SK-N-SH (cell line): ENCODE measurements at places on chromosomes 11 and 22.
A peak's percentile ranks its signal among the peaks of the same experiment; 100 is the strongest.

DNA sequence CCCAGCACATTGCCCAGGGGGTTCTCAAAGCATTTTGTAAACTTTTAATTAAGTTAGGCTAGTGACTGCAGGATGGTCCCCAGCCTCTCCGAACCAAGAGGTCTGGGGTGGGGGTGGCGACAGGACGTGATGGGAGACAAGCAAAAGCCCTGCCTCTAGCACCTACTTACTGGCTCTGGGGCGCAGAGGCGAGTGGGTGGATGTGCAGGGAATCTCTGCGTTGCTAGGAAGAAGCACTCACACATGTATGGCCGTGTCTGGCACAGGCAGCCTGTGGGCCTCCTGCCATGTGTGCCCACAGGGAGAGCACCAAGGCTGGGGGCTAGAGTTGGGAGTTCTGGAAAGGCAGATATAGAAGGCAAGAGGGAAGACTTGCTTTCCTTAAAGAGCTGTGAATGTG lies 6.3 kb downstream of the OPCML start:
- DNase-seq: peak; percentile 27
- H3K27ac ChIP-seq: no peak overlapping the region
- H3K27me3 ChIP-seq: no peaks in the 10 kb centered on the region
- H3K4me1 ChIP-seq: no peaks in the 10 kb centered on the region
- H3K36me3 ChIP-seq: no peaks in the 10 kb centered on the region

DNA sequence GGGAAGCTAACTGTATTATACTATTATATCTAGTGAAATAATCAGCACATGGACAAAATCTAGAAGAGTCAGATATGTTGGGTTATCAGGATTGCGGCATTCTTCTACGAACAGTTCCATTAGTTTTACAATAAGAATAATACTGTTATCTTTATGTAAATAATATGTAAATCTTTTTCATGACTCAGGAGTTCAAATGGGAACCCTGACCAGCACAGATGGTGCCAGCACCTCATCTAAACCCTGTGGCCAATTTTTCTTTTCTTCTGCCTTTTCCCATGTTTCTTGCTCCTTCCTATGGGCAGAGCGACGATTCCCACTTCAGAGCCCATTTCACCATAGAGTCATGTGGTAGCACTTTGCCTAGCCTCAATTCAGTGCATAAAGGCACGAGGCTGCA lies 68.4 kb upstream of the CYP2D6 start:
- H3K27me3 ChIP-seq: no peaks in the 10 kb centered on the region
- no peak overlapping the region for H3K27ac ChIP-seq
- H3K36me3 ChIP-seq: no peaks in the 10 kb centered on the region
- no peak for DNase-seq
- H3K4me3 ChIP-seq: no peak overlapping the region
- H3K4me1 ChIP-seq: no peaks in the 10 kb centered on the region

DNA sequence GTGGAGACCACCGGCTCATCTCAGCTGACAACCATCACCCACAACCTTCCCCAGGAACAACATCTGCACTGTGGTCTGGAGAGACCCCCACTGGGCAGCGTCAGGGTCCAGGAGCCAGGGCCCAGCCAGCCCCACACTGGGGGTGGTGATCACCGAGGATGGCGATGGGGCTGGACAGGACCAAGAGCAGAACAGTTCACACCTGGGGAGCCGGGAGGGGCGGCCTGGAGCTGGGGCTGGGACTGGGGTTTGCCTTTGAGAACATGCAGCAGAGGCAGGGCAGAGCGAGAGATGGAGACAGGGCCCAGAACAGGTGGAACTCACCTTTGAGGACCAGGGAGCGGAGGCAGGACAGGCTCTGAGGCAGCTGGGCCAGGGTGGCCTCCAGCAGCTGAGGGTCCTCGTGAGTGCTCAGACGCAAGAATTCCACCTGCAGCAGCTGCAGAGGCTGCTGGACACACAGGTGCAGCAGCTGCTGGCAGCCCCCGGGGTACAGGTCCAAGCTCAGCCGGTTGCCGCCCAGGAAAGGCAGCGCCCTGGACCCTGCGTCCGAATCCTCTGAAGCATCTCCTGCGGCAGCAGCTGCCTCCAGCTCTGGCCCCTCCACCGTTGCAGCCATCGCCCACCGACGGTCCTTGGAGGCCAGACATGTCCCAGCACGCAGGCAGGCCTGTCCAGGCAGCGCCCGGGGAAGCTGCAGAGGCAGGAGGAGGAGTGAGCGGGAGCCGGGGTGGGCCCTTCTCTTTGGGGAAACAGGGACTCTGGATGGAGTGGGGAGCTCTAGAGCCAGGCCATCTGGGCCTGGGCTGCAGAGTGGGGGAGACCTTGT lies 1.0 kb downstream of the PIDD1 start:
- no peaks in the 10 kb centered on the region for H3K27me3 ChIP-seq
- DNase-seq: peak; percentile 65
- H3K4me3 ChIP-seq: peak overlapping the region; percentile 62
- H3K4me1 ChIP-seq: peaks cover 18% of the 10 kb centered on the region; the same call in 1 of the 2 replicates

GRCh38 chr11:16505481-16505880 lies 149.1 kb upstream of the SOX6 start:
- H3K4me1 ChIP-seq: no peaks in the 10 kb centered on the region
- no peaks in the 10 kb centered on the region for H3K36me3 ChIP-seq
- no peak overlapping the region for H3K4me3 ChIP-seq
- no peak for DNase-seq
- H3K27ac ChIP-seq: no peak overlapping the region

DNA sequence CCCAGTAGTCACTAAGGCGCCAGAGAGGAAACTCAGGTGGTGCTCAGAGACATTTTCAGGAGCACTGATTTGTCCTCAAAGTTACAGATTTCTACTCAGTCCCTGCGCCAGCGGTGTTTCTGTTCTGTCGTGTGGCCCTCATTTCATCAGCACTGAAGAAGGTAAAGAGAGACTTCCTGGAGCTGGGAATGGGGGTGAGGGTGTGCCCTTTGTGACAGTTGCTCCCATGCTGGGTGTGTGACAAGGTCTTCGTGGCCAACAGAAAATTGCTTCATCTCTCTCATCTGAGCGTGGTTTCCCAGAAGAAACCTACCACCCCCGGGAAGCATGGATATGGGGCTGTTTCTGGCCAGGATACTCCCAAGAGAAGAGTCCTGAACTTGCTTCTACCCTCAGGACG lies 2.0 kb upstream of the PPARA start:
- peaks cover 6% of the 10 kb centered on the region for H3K36me3 ChIP-seq
- H3K4me3 ChIP-seq: no peak overlapping the region

- H3K36me3 ChIP-seq: no peaks in the 10 kb centered on the region
- no peaks in the 10 kb centered on the region for H3K27me3 ChIP-seq
- H3K4me1 ChIP-seq: peaks cover 20% of the 10 kb centered on the region
- peak overlapping the region; percentile 59 for H3K4me3 ChIP-seq
These were observed 8.3 kb upstream of the SLC39A13 start for GRCh38 chr11:47399860-47400767.

DNA sequence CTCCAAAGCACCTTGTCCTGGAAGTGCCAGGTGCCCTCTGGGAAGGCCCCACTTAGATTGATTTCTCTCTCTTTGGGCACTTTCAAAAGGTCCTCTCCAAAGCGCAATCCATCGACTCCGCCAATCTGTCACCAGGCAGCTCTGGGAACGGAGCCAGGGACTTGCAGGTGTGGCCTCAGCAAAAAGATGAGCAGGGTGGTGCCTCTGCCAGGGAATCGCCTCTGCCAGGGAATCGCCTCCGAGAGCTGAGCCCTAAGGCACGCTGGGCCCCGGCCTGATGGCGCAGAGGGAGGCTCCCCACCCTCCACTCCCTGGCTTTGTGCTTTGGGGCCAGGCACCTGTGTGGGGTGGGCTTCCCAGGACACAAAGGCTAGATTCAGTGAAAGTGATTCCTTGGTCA lies 1391.3 kb downstream of the TBC1D22A start:
- no peak overlapping the region for H3K27ac ChIP-seq
- no peak for DNase-seq
- no peaks in the 10 kb centered on the region for H3K4me1 ChIP-seq
- H3K27me3 ChIP-seq: no peaks in the 10 kb centered on the region
- no peaks in the 10 kb centered on the region for H3K36me3 ChIP-seq
- H3K4me3 ChIP-seq: no peak overlapping the region

DNA sequence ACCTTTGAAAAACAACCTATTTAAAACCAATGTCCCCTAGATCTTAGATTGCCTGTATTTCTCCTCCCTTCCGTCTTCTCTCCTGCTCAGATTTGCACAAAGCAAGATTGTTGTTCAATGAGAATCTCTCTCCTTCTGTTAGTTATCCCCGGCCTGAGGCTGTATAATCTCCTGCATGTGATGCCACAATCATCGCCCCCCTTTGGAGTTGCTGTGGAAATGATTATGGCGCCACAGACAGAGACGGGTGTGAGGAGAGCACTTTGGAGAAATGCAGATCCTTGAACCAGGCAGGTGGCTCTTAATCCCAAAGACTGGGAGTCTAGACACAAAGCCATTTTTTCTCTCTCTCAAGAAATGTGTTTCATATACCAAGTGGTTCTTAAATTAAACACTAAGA lies 941.3 kb downstream of the OPCML start:
- H3K27ac ChIP-seq: no peak overlapping the region
- H3K4me1 ChIP-seq: peaks cover 4% of the 10 kb centered on the region; the same call in 1 of the 2 replicates
- no peaks in the 10 kb centered on the region for H3K36me3 ChIP-seq
- DNase-seq: no peak

- DNase-seq: no peak
- H3K27me3 ChIP-seq: peaks cover 23% of the 10 kb centered on the region; the same call in 1 of the 2 replicates
- no peak overlapping the region for H3K4me3 ChIP-seq
- H3K36me3 ChIP-seq: no peaks in the 10 kb centered on the region
- H3K27ac ChIP-seq: no peak overlapping the region
These were observed 7.4 kb upstream of the OR52B4 start for GRCh38 chr11:4375431-4376140.

GRCh38 chr11:89540826-89541225 lies 49.7 kb upstream of the NOX4 start:
- H3K4me3 ChIP-seq: no peak overlapping the region
- no peaks in the 10 kb centered on the region for H3K36me3 ChIP-seq
- H3K27ac ChIP-seq: no peak overlapping the region

DNA sequence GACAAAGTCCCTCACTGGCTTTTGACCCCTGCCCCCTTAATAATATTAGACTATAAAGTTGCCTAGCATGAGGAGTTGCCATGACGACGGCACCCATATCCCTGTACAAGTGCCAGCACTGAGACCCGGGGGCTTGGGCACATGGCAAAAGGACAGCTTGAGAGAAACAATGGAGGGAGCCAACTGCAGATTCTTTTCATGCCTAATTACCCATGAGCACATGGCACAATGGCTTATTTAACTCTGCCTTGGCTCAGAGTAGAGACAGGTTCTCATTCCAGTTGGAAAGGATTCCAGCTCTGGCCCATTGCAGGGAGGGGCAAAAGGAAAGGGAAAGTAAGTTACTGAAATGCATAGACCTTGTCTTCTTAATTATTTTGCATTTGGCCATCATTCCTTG lies 261.2 kb upstream of the UBASH3B start:
- no peak overlapping the region for H3K27ac ChIP-seq
- no peak overlapping the region for H3K4me3 ChIP-seq
- H3K36me3 ChIP-seq: no peaks in the 10 kb centered on the region
- H3K4me1 ChIP-seq: no peaks in the 10 kb centered on the region
- no peaks in the 10 kb centered on the region for H3K27me3 ChIP-seq

DNA sequence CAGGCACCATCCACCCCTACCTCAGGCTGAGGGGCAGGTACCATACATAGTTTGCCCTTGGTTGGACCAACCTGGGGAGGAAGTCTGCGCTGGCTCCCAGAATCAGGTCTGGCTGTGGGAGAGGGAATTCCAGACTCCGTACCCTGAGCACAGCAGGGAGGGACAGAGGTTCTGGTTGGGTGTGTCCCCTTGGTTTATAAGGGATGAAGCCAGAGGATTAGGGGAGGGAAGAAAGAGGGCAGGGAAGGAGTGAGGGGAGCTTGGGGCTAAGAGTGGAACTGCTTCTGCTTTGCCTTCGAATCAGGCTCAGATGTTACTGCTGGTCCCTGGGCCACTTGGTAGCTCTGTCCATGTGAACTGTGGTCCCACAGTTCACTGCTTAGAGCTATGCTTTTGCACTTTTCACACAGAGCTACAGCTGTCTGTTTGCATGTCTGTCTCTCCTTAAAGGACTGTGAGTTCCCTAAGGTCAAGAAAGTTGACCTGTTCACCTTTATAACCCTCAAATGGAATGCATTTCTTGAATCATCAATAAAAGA lies 9.2 kb downstream of the MMP20 start:
- no peak for DNase-seq
- H3K4me3 ChIP-seq: no peak overlapping the region
- no peaks in the 10 kb centered on the region for H3K4me1 ChIP-seq
- no peak overlapping the region for H3K27ac ChIP-seq
- H3K27me3 ChIP-seq: no peaks in the 10 kb centered on the region

DNA sequence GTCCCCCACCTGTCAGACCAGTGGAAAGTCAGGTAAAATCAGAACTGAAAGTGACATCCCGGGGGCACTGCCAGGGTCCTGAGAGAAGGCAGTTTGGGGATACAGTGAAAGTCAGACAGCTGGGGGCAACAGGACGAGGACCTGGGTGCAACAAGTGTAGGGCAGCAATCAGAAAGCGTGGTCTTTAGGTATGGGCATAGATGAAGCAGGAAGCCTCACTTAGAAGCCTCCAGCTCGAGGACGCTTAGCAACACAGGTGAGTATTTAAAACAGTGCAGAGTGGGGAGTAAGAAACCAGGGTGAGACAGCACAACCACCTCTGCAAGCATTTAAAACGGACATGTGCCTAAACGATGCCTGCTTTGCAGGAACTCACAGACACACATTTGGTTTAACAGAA lies 64.6 kb upstream of the POU2AF1 start:
- H3K4me1 ChIP-seq: peaks cover 3% of the 10 kb centered on the region; the same call in 1 of the 2 replicates
- H3K27ac ChIP-seq: no peak overlapping the region
- no peak for DNase-seq
- no peaks in the 10 kb centered on the region for H3K27me3 ChIP-seq
- no peaks in the 10 kb centered on the region for H3K36me3 ChIP-seq

DNA sequence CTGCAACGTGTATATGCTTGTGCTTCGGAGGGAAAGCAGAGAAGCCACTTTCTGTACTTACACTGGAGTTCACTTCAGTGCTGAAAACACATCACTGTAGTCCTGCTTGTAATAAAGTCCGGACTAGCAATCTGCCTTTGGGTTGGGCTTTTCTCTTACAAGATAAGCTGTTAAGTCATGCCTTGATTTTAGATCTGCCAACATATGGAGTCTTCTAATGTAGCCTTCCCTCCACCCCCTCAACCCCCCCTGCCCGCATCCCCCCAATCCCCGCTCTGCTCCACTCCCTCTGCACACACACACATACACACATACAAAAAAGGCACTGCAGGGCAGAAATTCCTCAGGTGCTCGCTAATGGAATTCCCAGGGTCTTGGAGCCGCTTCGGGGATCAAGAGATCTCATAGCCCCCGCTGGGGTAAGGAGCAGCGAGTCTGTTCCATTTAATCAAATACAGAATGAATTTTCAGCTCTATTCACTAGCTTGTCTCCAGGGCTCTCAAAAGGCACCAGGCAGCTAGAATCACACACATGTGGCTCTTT lies 3.4 kb downstream of the CDON start:
- H3K36me3 ChIP-seq: no peaks in the 10 kb centered on the region
- no peaks in the 10 kb centered on the region for H3K27me3 ChIP-seq

GRCh38 chr11:76391021-76391420 lies 9.9 kb downstream of the GVQW3 start:
- H3K27me3 ChIP-seq: no peaks in the 10 kb centered on the region
- no peak overlapping the region for H3K4me3 ChIP-seq
- no peak for DNase-seq
- H3K4me1 ChIP-seq: no peaks in the 10 kb centered on the region
- H3K36me3 ChIP-seq: no peaks in the 10 kb centered on the region

GRCh38 chr11:121656328-121657090 lies 203.7 kb upstream of the SORL1-AS1 start:
- H3K4me3 ChIP-seq: peak overlapping the region; percentile 71
- H3K27ac ChIP-seq: peak overlapping the region; percentile 100
- H3K4me1 ChIP-seq: peaks cover 18% of the 10 kb centered on the region
- H3K27me3 ChIP-seq: no peaks in the 10 kb centered on the region
- no peak for DNase-seq
- H3K36me3 ChIP-seq: no peaks in the 10 kb centered on the region

GRCh38 chr11:15621565-15621964 lies 506.8 kb downstream of the INSC start:
- H3K36me3 ChIP-seq: no peaks in the 10 kb centered on the region
- no peak overlapping the region for H3K4me3 ChIP-seq
- no peaks in the 10 kb centered on the region for H3K27me3 ChIP-seq
- H3K27ac ChIP-seq: no peak overlapping the region
- DNase-seq: peak; percentile 67
